CD8-positive, alpha-beta memory T cell (primary cell): ENCODE measurements at places on chromosomes 2 and 18. TPM values are rescaled to one million over a fixed set of nuclear protein-coding genes. Genes with fewer than 3 reads are reported as not detected.

The ANKRD23 gene
- total RNA-seq = 3.9 TPM

The NEU2 gene
- total RNA-seq = not detected

The UGT1A10 gene
- total RNA-seq = not detected

DNA sequence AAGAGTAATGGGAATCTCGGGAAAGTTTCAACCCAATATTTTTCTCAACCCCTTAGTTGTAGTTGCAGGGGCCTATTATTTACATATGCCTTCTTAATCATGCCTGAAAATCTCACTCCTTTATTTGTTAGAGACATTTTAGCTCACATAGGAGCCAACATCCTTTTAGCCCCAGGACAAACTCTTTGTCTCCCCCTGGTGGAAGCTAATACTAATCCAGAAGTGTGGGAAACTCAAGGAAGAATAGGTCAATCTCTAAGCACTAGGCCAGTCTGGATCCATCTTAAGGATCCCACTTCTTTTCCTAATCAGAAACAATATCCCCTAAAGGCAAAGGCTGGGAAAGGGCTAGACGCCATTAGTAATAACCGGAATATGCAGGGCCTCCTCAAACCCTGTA is 550.9 kb upstream of the PKDCC start:
- no peaks in the 10 kb centered on the region for H3K27me3 ChIP-seq
- DNase-seq = no peak
- no peak overlapping the region for H3K4me3 ChIP-seq
- no peaks in the 10 kb centered on the region for H3K36me3 ChIP-seq
- no peaks in the 10 kb centered on the region for H3K4me1 ChIP-seq

- no peaks in the 10 kb centered on the region for H3K36me3 ChIP-seq
- H3K27ac ChIP-seq = no peak overlapping the region
- H3K27me3 ChIP-seq = no peaks in the 10 kb centered on the region
Measured at GRCh38 chr18:6928359-6928758, 189.2 kb downstream of the LAMA1 start.

DNA sequence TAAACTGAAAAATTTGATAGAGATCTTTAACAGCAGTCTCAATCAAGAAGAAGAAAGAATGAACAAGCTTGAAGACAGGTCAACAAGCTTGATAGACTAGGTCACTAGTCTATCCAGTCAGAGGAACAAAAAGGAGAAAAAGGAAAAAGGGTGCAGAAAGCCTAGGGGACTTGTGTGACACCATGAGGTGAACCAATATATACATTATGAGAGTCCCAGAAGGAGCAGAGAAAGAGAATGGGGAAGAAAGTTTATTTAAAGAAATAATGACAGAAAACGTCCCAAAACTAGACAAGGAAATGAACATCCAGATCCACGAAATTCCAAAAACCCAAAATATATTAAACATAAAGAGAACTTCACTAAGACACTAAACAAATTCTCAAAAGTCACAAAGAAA is 84.5 kb downstream of the VAPA start:
- no peak for DNase-seq
- H3K27me3 ChIP-seq = no peaks in the 10 kb centered on the region
- no peak overlapping the region for H3K27ac ChIP-seq
- no peaks in the 10 kb centered on the region for H3K36me3 ChIP-seq
- no peak overlapping the region for H3K4me3 ChIP-seq

DNA sequence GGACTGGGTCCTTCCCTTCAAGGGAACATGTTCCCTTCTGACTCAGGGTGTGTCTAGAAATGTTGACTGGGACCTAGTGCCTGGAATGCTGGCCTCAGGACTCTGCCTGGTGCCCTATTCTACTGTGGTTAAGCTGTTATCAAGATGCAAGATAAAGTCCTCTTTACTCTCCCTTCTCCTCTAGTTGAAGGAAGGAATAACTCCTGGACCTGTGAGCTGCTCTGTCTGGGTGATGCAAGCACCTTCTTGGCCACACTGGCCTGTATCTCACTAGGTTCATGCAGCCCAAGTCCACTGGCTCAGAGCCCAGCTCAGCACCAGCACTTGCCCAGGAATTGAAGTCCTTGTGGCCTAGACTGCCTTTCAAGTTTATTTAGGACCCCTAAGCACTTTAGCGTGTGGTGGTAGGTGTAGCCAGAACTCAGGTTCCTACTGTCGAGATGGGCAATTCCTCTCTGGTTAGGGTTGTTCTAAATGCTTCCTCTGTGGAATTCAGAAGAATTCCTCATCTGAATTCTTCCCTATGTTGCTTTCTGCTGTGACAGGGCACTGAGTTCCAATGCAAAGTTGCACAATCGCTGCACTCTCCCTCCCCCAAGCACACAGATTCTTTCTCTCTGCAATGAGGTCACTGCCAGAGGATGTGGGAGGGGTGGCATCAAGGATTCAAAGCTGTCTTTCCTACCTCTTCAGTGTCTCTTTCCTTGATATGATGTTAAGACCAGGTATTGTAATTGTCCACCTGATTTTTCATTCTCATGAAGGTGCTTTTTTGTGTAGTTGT is 54.7 kb downstream of the VWC2L start:
- H3K4me1 ChIP-seq = no peaks in the 10 kb centered on the region
- H3K27me3 ChIP-seq = no peaks in the 10 kb centered on the region
- no peak for DNase-seq

DNA sequence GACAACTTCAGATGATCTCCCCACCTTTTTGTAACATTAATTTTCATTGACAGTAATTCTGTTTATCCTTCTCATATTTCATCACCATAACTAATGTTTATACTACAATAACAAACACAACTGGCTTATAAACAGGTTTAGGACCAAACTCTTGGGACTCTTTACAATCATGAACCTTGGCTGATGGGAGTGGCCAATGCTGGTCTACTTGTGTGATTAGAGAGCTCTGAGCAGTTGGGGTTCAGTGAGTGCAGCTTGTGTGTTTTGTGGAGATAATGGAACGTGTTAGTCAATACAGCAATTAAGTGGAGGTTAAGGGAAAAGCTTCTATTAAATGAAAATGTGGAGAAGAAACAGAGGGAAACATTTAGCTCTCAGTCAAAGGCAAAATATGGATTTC is 207.1 kb downstream of the SPAG16 start:
- no peak overlapping the region for H3K4me3 ChIP-seq
- H3K36me3 ChIP-seq = no peaks in the 10 kb centered on the region
- no peak overlapping the region for H3K27ac ChIP-seq
- DNase-seq = no peak
- H3K27me3 ChIP-seq = no peaks in the 10 kb centered on the region

DNA sequence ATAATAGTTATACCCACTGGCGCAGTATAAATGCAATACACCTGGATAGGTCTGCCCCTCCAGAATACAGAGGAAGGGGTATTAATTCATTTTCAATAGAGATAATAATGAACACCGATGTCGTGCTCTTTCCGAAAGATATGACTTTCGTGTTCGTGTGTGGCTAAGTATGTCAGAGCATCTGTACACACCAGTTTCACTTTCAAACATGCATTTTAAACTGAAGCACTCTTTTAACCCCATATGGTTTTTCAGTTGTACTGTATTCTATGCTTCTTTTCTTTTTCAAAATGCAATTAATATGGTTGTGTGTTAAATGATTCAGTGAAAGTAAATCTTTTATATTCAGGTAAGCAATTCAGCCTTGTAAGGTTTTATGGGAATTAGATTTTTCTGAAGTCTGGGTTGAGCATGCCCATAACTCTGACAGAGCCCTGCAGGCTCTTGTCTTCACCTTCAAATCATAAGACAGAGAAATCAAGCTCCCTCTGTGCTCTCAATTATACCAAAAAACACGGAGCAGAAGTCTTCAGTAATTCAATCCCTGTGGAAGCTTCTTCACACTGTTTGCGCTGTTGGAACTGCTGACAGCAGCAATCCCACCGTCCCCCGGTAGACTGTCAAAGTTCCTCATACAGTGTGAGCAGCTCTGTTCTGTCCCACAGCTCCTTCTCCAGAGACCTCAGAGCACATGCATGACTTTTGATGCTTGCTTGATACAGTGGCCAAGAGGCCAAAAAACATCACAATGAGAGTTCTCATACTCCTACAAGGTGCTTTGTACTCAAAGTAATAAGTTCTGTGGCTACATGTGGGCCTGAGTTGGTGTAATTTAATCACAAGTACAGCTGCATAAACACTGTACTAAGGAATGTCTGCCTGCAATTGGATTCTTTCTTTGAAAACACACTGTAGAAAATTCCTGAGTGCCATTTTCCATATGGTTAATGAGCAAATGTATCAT is 186.8 kb downstream of the ZNF521 start:
- DNase-seq = no peak
- H3K36me3 ChIP-seq = no peaks in the 10 kb centered on the region
- no peak overlapping the region for H3K27ac ChIP-seq
- H3K27me3 ChIP-seq = no peaks in the 10 kb centered on the region
- H3K4me3 ChIP-seq = no peak overlapping the region

GRCh38 chr2:140882671-140883620 is 1247.9 kb downstream of the LRP1B start:
- no peak overlapping the region for H3K4me3 ChIP-seq
- DNase-seq = no peak
- H3K4me1 ChIP-seq = no peaks in the 10 kb centered on the region
- no peak overlapping the region for H3K27ac ChIP-seq
